Activated CD8-positive, alpha-beta memory T cell treated with anti-CD3 and anti-CD28 coated beads for 48 hours (primary cell): ENCODE measurements at places on chromosomes 3 and 15.

GRCh38 chr3:50251220-50251619 lies 15.2 kb downstream of the GNAI2 start:
- no peak for DNase-seq

- no peak for DNase-seq
Measured at GRCh38 chr3:114874522-114874971, 272.5 kb downstream of the ZBTB20 start.

DNA sequence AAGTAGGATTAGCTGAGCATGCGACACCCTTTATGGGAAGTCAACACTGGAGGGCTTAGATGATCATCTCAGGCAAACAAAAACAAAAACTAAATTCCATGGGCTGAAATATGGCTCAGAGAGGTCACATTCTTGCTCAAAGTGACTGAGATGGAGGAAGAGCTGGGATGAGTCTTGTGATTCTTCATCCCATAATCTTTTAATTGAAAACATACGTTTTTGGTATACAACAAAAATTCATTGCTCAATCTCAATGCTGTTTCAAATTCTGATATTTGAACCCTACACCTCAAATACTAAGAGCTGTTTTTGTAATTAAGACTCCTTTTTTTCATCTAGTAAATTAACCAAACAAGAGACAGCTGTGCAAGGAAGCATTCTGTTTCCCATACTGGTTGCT lies 257.0 kb downstream of the NR1D2 start:
- DNase-seq, result no peak

GRCh38 chr15:87871731-87872320 lies 384.7 kb downstream of the NTRK3 start:
- DNase-seq, result no peak

GRCh38 chr15:25727116-25727515 lies 136.0 kb downstream of the ATP10A start:
- no peak for DNase-seq

DNA sequence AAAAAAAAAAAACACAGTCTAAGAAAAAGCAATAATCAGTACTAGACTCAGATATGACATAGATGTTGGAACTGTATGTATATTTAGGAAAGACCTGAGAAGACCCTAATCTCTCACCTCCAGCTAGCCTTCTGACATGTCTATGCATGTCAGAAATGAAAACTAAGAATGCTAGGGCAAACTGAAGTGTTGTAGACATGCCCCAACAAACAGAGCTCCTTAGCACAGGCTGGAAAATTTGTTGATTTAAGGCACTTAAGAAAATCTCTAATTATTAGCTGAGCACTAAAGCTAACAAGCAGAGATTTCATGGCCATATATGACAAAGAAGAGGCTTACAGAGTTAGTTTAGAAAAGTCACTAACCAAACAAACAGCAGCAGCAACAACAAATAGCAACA lies 45.5 kb upstream of the PRSS50 start:
- DNase-seq, result no peak

DNA sequence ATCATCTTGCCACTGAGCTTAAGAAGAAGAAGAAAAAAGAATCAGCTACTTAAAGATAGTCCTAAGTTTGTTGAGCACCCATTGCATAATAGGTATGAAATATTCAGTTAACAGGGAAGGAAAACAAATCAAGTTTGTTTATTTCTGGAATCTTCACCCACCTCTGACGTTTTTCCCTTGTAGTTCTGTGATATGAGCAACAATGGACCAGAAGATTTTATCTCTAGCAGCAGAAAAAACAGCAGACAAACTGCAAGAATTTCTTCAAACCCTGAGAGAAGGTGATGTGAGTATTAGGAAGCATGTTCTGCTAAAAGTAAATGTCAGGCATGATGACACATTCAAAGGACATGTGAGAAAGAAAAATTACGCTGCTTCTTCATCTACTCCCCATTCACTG lies 3.7 kb downstream of the FANCI start:
- no peak for DNase-seq

DNA sequence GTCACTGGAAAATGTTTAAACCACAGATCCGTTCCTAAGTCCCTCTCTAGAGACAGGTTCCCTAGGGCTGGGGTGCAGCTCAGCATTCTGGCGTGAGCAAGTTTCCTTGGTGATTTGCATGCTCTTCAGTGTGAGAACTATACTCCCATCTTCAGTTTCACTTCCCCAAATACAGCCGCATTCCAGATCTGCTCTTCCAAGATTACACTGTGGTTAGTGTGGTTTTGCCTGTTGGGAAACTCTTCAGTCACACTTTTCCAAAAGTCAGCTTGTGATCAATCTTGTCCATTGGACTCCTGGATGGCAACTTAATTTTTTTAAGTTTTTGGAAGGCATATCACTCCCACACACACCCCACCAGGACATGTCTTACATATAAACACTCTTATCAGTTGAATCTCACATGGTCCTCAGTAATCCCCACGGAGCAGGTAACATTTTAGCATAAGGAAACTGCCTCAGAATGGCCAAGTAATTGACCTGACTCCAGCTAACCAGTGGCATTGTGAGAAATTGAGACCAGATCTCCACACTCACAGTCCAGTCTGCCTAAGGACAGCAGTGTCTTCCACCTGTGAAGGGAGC lies 33.5 kb upstream of the PTPN23 start:
- DNase-seq, result no peak

GRCh38 chr3:112747624-112748023 lies 99.0 kb downstream of the CD200R1L start:
- no peak for DNase-seq

GRCh38 chr3:34212656-34213055 lies 414.2 kb downstream of the PDCD6IP start:
- no peak for DNase-seq
